ENCODE measurements at places on chromosomes 7 and 10.

DNA sequence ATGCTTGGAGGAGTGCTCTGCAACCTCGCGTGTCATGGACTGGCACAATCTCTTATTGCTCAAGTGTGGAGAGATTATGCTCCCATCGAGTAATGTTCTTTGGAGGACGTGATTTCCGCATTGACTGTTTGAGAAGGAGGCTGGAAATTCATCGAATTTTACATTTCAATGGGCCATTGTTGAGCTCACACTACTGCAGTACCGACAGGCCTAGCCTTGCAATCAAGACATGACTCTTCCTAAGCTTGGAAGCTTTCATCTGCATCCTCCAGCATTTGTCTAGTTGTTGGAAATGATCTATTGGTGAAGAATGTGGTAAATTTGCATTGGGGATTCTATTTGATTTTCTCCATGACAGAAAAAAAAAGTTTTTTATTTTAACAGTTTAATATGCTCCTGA is 156.8 kb downstream of the FZD1 start:
- H3K4me1 ChIP-seq: no peaks in the 10 kb centered on the region
- H3K4me3 ChIP-seq: no peak overlapping the region
- no peak overlapping the region for H3K27ac ChIP-seq
- DNase-seq: no peak
- H3K27me3 ChIP-seq: no peaks in the 10 kb centered on the region

GRCh38 chr7:92621561-92622023 is 31.4 kb upstream of the FAM133B start:
- H3K27me3 ChIP-seq: no peaks in the 10 kb centered on the region
- H3K4me3 ChIP-seq: no peak overlapping the region
- DNase-seq: peak; percentile 64

- no peak overlapping the region for H3K27ac ChIP-seq
- no peak overlapping the region for H3K4me3 ChIP-seq
- no peaks in the 10 kb centered on the region for H3K36me3 ChIP-seq
- no peak for DNase-seq
- H3K27me3 ChIP-seq: no peaks in the 10 kb centered on the region
Observed at GRCh38 chr7:119996634-119997033, 276.3 kb upstream of the KCND2 start.

GRCh38 chr10:60172363-60172990 is 217.2 kb downstream of the ANK3 start:
- H3K27ac ChIP-seq: no peak overlapping the region
- H3K4me3 ChIP-seq: no peak overlapping the region
- no peaks in the 10 kb centered on the region for H3K27me3 ChIP-seq

- peak; percentile 32 for DNase-seq
- H3K36me3 ChIP-seq: no peaks in the 10 kb centered on the region
- no peaks in the 10 kb centered on the region for H3K27me3 ChIP-seq
- no peak overlapping the region for H3K4me3 ChIP-seq
Observed at GRCh38 chr7:12436896-12437535, 33.4 kb upstream of the VWDE start.

DNA sequence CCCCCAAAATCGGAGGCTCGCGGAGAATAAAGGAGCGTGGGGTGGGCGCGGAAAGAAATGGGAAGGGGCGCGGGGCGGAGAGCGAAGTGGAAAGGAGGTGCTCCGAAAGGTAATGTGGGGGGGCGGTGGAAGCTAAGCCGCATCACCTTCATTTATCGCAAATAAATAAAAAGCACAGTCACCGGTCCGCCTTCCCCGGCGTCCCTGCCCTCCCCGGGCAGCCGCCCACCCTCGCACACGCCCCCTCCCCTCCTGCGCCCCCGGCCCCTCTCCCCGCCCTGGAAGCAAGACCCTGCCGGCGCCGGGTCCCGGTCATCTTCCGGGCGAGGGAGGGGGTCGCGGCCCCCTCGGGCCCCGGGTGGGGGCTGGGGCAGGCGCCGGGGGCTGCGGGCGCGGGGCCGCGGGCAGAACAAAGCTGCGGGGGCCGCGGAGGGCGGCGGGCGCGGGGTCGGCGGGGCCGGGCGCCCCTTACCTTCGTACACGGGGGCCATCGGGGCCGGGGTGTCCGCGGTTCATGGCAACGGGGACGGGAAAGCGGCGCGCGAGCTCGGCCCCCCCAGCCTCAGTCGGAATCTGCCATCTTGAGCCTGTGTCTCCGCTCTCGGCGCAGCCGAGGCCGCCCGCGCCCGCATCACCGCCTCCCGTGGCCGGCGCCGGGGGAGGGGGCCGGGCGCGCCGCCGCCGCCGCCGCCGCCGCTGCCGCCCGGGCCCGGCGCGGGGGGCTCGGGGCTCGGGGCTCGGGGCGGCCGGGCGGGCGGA is 486 bp downstream of the HIPK2 start:
- peak overlapping the region; percentile 85 for H3K27ac ChIP-seq
- DNase-seq: no peak
- no peaks in the 10 kb centered on the region for H3K36me3 ChIP-seq
- peak overlapping the region; percentile 98 for H3K4me3 ChIP-seq
- no peaks in the 10 kb centered on the region for H3K27me3 ChIP-seq

- H3K27me3 ChIP-seq: no peaks in the 10 kb centered on the region
- no peak overlapping the region for H3K4me3 ChIP-seq
- DNase-seq: no peak
- H3K36me3 ChIP-seq: no peaks in the 10 kb centered on the region
- H3K27ac ChIP-seq: no peak overlapping the region
Observed at GRCh38 chr7:113000316-113001020, 86.2 kb downstream of the GPR85 start.

- peaks cover 6% of the 10 kb centered on the region for H3K27me3 ChIP-seq
- H3K36me3 ChIP-seq: no peaks in the 10 kb centered on the region
- no peaks in the 10 kb centered on the region for H3K4me1 ChIP-seq
- no peak overlapping the region for H3K27ac ChIP-seq
Observed at GRCh38 chr10:124003070-124003419, 90.4 kb downstream of the CHST15 start.

DNA sequence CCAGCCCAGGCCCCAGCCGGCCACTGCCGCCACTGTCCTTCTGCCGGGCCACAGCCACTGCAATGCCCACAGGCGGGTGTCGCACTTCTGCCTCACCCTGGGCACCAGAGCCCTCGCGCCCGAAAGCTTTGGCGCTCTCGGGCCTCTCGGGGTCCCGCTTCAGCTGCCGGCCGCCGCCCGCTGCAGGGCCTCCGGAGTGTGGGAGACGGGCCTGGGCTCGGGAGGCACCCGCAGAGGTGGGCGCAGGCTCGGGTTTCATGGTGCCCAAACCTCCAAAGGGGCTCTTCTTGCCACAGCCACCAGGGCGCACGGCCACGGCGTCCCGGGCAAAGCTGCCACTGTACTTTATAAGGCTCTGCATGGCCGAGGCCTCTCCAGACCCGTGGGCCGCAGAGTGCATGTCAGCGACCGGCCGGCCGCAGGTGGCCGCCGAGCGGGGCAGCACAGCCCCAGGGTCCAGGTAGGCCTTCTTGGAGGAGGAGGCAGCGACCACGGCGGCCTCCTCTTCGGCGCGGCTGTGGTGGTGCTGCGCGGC is 35.9 kb downstream of the TNRC18 start:
- H3K27ac ChIP-seq: no peak overlapping the region
- H3K36me3 ChIP-seq: peaks cover 25% of the 10 kb centered on the region
- no peak for DNase-seq
- no peak overlapping the region for H3K4me3 ChIP-seq
- H3K27me3 ChIP-seq: no peaks in the 10 kb centered on the region
- peaks cover 20% of the 10 kb centered on the region for H3K4me1 ChIP-seq

- H3K4me3 ChIP-seq: no peak overlapping the region
- no peaks in the 10 kb centered on the region for H3K27me3 ChIP-seq
- no peak for DNase-seq
- H3K36me3 ChIP-seq: no peaks in the 10 kb centered on the region
Observed at GRCh38 chr7:80496586-80496985, 15.3 kb downstream of the GNAT3 start.

- no peak for DNase-seq
- no peak overlapping the region for H3K27ac ChIP-seq
- H3K36me3 ChIP-seq: no peaks in the 10 kb centered on the region
- H3K27me3 ChIP-seq: no peaks in the 10 kb centered on the region
- no peak overlapping the region for H3K4me3 ChIP-seq
- peaks cover 3% of the 10 kb centered on the region for H3K4me1 ChIP-seq
Observed at GRCh38 chr7:2571409-2571808, 12.6 kb downstream of the IQCE start.

DNA sequence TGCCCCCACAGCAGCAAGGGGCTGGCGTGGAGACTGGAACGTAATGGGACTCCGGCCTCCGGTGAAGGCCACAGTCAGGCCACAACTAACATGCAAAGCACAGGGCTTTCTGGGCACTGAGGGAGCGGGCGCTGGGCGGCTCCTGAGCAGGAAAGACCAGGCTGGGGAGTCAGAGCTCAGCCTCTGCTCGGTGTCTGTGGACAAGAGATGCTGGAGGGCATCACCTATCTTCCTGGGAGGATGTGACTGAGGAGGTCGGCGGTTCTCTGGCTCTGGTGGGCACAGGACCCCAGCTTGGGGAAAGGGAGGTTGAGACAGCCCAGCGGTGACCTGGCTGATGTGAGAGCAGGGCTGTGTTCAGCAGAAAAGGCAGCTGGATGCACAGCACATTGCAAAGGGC is 11.7 kb downstream of the CNPY1 start:
- H3K4me3 ChIP-seq: no peak overlapping the region
- H3K27ac ChIP-seq: no peak overlapping the region
- no peak for DNase-seq
- peaks cover 12% of the 10 kb centered on the region for H3K4me1 ChIP-seq

GRCh38 chr7:36115448-36116321 is 37.4 kb upstream of the EEPD1 start:
- peaks cover 8% of the 10 kb centered on the region for H3K4me1 ChIP-seq
- DNase-seq: peak; percentile 15
- no peaks in the 10 kb centered on the region for H3K27me3 ChIP-seq
- no peak overlapping the region for H3K27ac ChIP-seq
- no peaks in the 10 kb centered on the region for H3K36me3 ChIP-seq
- H3K4me3 ChIP-seq: no peak overlapping the region

- no peak overlapping the region for H3K27ac ChIP-seq
- H3K4me1 ChIP-seq: peaks cover 4% of the 10 kb centered on the region
- no peak overlapping the region for H3K4me3 ChIP-seq
- DNase-seq: no peak
- H3K27me3 ChIP-seq: no peaks in the 10 kb centered on the region
Observed at GRCh38 chr7:36648441-36648840, 75.9 kb downstream of the AOAH start.

DNA sequence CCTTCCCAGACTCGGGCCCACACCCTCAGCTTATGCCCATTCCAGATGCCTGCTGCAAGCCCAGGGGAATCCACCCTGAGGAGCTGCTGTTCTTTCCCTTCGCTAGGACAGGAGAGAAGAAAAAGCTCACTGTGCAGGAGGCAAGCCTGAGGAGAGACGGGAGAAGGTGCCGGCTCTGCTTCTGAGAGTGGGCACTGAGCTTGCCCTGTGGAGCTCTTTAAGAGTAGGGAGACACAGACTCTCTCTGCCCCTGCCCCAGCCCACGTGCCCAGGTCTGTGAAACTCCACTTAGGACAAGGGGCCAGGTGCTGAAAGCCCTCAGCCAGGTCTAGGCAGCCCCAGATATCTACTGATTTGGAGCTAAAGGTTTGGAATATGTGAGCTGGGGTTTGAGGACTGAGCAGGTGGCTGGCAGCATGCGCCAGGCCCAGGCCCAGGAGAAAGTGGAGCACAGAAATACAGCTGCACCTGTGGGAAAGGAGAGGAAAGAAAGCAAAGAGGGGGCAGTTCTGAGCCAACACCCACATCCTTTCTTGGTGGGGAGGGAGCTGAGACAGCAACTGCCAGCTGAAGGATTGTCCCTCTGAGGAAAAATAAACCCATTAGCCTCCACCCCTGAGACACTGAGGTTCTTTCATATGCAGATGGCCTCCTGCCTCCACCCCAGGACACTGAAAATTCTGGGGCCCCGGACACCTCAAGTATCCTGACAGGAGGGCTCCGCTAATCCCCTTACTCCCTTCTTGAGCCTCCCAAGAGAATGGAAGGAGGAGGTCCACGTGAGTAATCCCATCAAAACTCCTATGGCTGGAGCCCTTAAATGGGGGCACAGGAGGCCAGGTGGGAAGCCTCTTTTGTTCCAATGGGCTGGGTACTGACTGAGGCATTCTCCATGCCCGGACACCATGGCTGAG is 7.3 kb downstream of the POLL start:
- no peak overlapping the region for H3K27ac ChIP-seq
- no peak overlapping the region for H3K4me3 ChIP-seq
- H3K4me1 ChIP-seq: no peaks in the 10 kb centered on the region

DNA sequence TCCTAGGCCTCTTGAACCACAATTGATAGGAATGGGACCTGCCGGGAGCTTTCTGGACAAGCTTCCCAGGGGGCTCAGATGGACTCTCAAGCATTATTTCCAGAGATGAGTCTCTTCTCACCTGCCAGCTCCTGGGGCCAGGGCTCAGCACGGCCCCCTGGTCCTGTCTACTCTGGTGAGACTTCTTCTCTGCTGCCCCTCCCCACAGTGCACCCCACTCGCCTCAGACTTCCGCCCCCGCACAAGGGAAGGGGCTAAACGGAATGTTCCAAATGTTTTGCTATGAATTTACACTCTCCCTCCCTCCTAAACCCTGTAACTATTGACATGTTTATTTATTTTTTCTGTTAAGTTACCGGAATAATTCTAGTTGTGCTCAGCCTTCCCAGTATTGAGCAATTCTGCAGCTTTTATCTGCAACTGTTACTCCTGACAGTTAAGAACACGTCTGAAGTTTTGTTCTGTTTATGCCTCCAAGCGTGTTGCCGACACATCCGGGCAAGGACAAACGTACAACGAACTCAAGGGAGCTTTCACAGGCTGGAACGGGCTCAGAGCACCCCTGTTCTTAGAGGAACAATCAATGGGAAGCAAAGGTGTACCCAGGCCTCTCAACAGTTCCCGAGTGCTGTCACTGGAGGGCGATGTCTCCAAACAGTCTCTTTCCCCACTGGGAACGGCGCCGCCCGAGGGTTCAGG is 55.2 kb downstream of the FHIP2A start:
- no peaks in the 10 kb centered on the region for H3K4me1 ChIP-seq
- peak; percentile 54 for DNase-seq
- no peak overlapping the region for H3K27ac ChIP-seq
- no peaks in the 10 kb centered on the region for H3K27me3 ChIP-seq
- H3K36me3 ChIP-seq: no peaks in the 10 kb centered on the region

GRCh38 chr10:121735263-121735662 is 137.0 kb upstream of the FGFR2 start:
- H3K4me1 ChIP-seq: peaks cover 10% of the 10 kb centered on the region

- no peak overlapping the region for H3K4me3 ChIP-seq
- H3K36me3 ChIP-seq: peaks cover 6% of the 10 kb centered on the region
- no peaks in the 10 kb centered on the region for H3K27me3 ChIP-seq
- peaks cover 11% of the 10 kb centered on the region for H3K4me1 ChIP-seq
- H3K27ac ChIP-seq: no peak overlapping the region
- no peak for DNase-seq
Observed at GRCh38 chr10:69007260-69007659, 18.7 kb downstream of the KIFBP start.

- H3K27ac ChIP-seq: no peak overlapping the region
- DNase-seq: no peak
- no peak overlapping the region for H3K4me3 ChIP-seq
Observed at GRCh38 chr10:26737730-26738129, 40.2 kb downstream of the PDSS1 start.

GRCh38 chr10:69239816-69240434 is 19.8 kb downstream of the HKDC1 start:
- DNase-seq: peak; percentile 10
- H3K4me1 ChIP-seq: peaks cover 12% of the 10 kb centered on the region
- H3K27me3 ChIP-seq: no peaks in the 10 kb centered on the region
- no peaks in the 10 kb centered on the region for H3K36me3 ChIP-seq
- H3K27ac ChIP-seq: no peak overlapping the region
